ENCODE measurements at places on chromosomes 5 and 9. TPM values are rescaled to one million over a fixed set of nuclear protein-coding genes. Genes with fewer than 3 reads are reported as not detected.

The CAVIN4 gene
- total RNA-seq = 0.31 TPM

The LRRC14B gene
- not detected for total RNA-seq

The ACTBL2 gene
- total RNA-seq = not detected

The ADCY2 gene
- total RNA-seq = 10.0 TPM

The SHISAL2B gene
- total RNA-seq = not detected

The ADGRD2 gene
- not detected for total RNA-seq

The SLC46A2 gene
- total RNA-seq = 0.27 TPM

- DNase-seq = no peak
These were observed 58.1 kb downstream of the EBF1 start for GRCh38 chr5:159041444-159042198.

DNA sequence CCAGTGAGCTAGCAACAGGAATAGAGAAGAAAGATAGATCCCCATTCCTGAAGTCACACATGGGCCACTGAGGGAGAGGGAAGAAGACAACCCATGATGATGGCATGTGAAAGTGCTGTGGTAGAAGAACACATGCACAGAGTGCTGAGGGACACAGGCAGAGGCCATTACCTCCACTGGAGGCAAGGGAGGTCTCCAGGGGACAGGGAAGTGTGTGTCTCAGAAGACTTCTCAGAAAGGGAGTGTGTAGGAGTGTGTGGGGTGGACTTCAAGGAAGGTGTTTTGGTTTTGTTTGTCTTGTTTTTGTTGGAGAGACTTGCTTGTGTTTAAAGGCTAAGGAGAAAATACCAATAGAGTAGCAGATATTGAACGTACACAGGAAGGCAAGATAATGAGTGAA, 77.0 kb upstream of the SMARCA2 start:
- no peak for DNase-seq

GRCh38 chr5:147661541-147661940, 121.0 kb downstream of the JAKMIP2 start:
- no peak for DNase-seq

GRCh38 chr5:104412649-104413240, 850.2 kb upstream of the NUDT12 start:
- no peak for DNase-seq

GRCh38 chr5:177995691-177996595, at the start of gene PROP1:
PROP1 (minus strand) TSS chr5:177996242; CDS start chr5:177995933, 309 bp downstream.
- DNase-seq = no peak

GRCh38 chr5:81972492-81972783, 615 bp downstream of the ATG10 start:
- no peak for DNase-seq

DNA sequence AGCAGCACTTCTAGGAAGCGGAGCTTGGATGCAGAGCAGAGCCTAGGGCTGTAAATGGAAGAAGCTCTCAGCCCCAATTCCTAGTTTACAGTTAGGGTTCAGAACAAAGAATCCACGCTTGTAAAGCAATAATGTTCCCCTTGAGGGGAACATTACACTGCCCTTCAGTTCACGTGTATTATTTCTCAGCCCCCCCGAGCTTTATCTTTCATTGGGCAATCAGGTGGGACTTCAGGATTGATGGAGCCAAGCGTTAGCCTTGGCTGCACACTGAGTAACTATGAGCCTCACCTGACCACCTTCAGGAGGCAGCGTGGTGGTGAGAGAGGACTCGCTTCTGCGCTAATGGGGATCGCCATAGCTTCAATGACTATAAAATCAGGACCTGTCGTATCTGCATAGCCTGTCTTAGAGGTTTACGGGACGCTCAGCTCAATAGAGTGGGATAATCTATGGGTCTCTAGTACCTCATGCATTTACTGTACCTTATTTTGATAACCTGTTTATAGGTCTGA, 157.0 kb upstream of the RASEF start:
- DNase-seq = no peak

- no peak for DNase-seq
These were observed 25.3 kb downstream of the ARSB start for GRCh38 chr5:78959767-78960166.

DNA sequence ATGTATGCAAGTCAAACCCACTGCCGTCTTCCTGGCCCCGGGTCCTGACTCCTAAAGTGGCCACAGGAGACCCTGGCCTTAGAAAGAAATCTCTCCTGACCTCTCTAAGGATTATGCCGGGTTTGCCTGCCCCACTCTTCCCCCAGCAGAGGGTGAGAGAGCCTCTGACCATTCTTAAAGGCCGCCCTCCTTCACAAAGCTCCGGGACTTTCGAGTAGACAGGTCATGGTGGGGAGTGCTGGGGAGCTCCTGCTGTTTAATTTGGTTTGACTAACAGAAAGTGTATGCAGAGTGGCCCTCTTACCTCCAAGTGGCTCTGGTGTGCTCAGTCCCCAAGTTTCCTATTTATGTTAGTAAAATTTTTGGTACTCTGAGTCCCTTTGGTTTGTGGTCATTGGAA, 111.8 kb downstream of the LRRC70 start:
- no peak for DNase-seq

DNA sequence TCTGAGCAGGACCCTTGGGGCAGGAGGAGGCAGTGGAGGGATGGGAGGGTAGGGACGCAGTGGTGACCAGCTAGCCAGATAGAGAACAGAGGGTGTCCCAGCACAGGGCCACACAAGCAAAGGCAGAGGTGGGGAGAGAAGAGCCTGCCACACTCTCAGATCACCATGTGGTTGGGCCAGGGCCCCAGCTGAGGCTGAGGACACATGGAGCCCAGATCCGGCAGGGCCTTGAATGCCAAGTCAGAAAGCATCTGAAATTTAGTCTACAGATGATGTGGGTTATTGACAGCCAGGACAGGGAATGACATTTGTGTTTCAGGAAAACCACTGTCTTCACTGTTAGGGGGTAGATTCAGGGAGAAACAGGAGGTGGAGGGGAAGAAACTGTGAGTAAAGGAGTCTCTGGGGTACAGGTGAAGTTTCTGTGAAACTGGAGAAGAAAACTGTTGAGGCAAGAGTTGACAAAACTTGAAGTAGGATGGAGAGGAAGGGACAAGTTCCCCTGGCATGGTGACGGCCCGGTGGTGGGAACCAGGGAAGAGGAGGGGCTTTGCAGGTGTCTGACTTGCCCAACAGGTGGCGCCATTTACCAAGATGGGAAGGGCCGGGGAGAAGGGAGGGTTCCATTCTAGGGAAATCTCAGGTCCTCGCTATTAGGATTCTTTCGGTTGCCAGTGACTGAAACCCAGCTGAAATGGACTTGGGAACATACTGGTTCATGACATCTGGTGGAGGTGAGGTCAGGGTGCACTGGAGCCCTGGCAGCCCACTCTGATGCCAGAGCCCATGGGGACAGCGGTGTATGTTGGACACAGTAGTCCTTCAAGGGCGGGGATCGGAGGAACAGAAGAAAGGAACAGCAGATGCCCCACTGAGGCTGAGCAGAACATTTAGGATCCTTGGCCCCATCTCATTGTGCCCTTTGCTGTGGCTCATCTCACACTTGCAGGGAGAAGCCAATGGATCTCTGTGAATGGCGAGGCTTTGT, 100.1 kb downstream of the KCNIP1 start:
- DNase-seq = peak; percentile 80

GRCh38 chr9:35274993-35275392, 113.2 kb downstream of the UNC13B start:
- no peak for DNase-seq

Measured in sciatic nerve (tissue), 2 donors.